ENCODE measurements at places on chromosomes 3 and 15. TPM values are rescaled to one million over a fixed set of nuclear protein-coding genes. Genes with fewer than 3 reads are reported as not detected.

- peak; percentile 75 for DNase-seq
These were observed 31.3 kb upstream of the RAB6B start for GRCh38 chr3:133926736-133927539.

Gene PLA2G4D
- total RNA-seq = not detected

Gene SETD2
- total RNA-seq = 45.2 TPM

DNA sequence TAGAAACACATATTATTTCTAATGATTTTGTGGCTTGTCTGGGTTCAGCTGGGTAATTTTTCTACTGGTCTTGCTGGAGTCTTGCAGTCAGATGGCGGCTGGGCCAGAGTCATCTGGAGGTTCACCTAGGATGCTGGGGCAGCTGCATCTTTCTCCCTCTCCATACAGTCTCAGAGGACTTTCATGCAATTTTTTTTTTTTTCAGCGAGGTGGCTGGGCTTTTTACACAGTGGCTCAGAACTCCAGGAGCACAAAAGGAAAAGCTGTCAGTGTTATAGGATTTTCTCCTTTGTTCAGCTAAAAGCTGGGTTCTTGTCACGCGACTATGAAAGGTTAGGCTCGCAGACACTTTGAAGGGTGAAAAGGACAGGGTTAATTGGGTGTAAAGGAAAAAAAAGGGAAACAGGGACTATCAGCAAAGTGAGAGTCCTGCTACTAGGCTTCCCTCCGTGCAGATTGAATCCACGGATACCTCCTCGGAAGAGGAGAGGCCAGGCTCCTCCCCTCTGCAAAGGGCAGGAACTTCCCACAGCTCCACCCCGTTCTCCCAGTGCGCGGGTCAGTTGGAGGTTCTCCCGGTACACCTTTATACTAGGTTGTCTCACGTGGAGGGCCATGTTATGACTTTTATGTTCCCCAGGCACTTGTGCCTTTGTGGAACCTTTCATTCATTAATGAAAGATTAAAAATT is 44.3 kb downstream of the ADGRG7 start:
- DNase-seq = peak; percentile 44

Gene NGLY1
- total RNA-seq = 34.0 TPM

Gene RSL24D1
- total RNA-seq = 125 TPM

Gene EFHB
- total RNA-seq = 1.0 TPM

DNA sequence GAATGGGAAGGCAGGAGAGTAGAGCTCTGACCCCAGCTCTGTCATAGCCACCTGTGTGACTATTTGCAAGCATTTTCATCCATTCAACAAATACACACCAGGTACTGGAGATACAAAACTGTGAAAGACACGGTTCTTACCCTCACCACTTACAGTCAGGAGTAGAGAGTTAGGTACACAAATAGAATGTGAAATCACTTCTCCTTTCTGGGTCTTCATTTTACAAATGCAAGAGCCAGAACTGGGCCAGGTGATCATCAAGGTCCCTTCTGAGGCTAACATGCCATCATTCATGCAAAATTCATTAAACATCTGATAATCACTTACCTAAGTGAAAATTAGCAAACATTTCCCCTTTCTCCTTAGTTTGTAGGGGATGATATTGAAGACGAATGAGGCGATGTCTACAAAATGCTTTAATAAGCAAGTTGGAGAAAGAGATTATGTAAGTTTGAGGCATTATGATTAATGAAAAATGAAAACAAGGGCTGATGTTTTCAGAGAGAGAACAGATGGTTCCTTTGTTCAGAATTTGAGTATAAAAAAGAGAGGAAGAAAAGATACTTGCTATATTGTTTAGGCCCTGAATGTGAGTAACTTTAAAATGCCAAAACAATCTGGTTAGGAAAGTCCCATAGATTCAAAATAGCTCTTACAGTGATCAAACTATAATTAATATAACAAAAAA is 88.6 kb downstream of the LPP start:
- DNase-seq = no peak

Gene SAXO2
- not detected for total RNA-seq

Gene WNT5A
- total RNA-seq = 4.0 TPM

DNA sequence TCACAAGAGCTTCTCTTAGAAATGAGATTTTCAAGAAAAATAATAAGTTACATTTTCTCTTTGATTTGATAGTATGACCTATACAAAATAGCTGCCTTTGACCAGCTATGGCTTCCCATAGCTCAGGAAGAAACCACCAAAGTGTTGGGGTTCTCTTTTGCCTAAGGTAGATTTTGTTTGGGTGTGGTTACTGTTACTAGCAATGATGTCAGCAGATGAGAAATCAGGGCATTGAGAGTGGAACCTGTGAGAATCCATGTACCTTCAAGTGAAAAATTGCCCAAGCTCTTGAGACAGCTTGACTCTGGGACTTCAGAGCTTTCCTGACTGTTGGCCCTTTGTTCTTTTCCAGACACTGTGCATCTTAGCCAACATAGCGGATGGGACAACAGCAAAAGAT is 45.6 kb downstream of the NME9 start:
- DNase-seq = no peak

Gene APOD
- not detected for total RNA-seq

GRCh38 chr3:187958432-187959003 is 195.4 kb upstream of the LPP start:
- no peak for DNase-seq

- no peak for DNase-seq
These were observed 348.8 kb upstream of the ZNF717 start for GRCh38 chr3:76134166-76134565.

Gene ADCY5
- 10.2 TPM for total RNA-seq

GRCh38 chr15:56369234-56369633 is 4.0 kb downstream of the TEX9 start:
- no peak for DNase-seq

DNA sequence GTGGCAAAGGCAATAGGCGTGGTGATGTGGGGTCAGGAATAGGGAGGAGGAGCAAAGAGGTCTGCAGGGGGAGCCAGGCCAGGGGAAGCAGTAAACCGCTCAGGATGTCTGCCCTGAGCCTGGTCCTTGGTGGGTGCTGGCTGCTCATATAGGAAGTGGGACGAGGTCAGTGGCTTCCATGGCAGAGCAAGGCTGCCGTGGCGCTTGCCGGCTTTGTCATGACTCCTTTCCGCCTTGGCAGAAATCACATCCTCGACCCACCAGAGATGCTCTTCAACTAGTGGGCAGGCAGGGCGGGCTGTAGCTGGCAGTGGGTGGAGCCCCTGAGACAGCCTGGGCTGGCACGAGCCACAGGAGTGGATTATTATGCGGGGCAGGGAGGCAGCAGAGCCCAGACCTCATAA is 13.1 kb upstream of the SKOR1 start:
- DNase-seq = peak; percentile 32

DNA sequence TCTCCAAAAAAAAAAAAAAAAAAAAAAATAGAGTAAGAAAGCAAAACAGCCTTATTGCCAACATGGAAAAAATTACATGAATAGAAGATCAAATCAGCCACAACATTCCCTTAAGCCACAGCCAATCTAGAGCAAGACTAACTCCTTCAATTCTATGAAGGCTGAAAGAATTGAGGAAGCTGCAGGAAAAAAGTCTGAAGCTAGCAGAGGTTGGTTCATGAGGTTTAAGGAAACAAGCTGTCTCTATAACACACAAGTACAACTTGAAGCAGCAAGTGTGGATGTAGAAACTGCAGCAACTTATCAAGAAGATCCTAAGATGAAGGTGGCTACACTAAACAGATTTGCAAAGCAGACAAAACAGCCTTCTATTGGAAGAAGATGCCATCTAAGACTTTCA is 9.3 kb downstream of the PARL start:
- DNase-seq = no peak

- no peak for DNase-seq
These were observed 151.4 kb downstream of the NFKBIZ start for GRCh38 chr3:102000620-102001209.

- DNase-seq = no peak
These were observed 91.4 kb upstream of the MYZAP start for GRCh38 chr15:57500256-57500655.

Gene CLRN1
- total RNA-seq = 0.93 TPM

DNA sequence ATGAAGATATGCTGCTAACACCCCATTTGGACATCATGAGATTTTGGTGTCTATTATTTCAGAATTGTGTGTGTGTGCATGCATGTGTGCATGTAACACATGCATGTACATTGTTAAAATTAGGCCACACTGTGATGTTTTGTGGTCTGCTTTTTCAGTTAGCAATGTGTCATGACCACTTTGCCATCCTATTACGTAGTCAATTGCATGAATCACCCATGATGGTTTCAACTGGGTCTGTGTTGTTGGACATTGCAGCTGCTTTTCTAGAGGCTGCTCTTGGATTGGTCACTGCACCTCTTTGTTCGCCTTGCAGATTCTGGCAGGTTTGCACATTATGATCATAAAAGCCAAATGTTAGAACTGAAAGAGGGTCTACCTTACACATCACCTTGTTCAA is 101.0 kb upstream of the THBS1 start:
- no peak for DNase-seq

DNA sequence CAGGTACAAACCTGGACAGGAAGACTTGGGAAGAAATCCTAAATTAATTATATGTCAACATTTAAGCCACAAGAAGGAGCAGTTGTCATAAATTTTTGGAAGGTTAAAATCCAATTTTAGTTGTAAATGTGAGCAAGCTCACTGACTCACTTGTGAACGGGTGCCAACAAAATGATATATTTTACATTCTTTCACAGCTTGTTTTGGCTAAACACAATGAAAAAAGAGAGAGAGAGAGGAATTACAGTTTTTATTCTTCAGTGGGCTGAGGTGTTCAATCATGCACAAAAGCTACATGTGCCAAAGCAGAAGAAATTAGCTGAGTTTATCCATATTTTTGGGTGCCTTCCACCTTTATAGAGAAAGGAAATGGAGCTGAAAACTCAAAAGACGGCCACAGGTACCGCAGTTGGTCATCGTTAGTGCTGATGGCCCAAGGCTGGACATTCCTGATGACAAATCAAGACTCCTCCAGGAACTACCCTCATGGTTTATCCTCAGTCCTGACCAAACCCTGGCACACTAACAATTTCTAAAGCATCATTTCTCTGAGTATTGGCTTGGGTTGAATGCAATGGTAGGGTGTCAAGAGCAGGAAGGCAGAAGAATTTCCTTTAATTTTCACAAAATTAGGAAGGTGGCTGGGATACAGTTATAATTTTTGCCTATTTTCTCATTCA is 37.6 kb upstream of the WNT5A start:
- DNase-seq = no peak

Gene KIF15
- 26.2 TPM for total RNA-seq

Gene SLC12A1
- 0.19 TPM for total RNA-seq

Gene TM4SF18
- total RNA-seq = 1.0 TPM

Gene DOCK3
- total RNA-seq = 6.1 TPM

Gene UACA
- 16.9 TPM for total RNA-seq

- no peak for DNase-seq
These were observed 373.4 kb downstream of the OCA2 start for GRCh38 chr15:27725731-27726130.

DNA sequence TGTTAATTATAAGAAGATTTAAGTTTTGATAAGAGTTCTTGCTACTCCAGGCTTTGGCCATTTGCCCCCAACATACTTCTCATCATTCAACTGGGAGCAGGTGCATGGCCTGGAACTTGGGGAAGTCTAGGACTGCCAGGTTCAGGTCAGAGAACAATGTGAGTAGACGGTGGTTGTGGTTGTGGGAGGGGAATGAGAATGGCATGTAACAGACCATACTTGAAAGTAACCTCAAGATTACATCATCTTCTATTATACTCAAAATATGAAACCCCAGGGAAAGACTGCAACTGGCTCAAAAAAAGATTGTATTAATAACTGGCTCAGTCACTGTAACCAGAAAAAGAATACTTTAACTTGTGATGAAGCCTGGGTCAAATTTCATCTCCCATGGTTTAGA is 364.9 kb upstream of the DPPA4 start:
- no peak for DNase-seq

DNA sequence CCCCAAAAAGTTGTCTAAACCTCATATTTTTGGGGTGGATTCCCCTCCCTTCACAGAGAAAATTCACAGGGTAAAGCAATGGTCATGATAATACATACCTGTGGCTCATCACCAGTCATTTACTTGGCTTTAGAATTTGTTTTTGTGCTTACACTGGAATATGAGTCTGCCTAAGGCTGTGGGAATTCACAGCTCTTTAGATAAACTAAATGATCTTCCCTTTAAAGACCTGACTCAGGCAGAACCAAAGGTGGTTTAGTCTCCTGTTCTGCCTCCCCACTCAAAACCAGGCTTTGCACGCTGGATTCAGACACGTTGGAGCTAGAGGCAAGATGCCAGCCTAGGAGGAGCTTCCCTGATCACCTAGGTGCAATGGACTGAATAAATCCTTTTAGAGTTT is 40.3 kb upstream of the BNC1 start:
- no peak for DNase-seq

- no peak for DNase-seq
These were observed 37.7 kb downstream of the PDIA5 start for GRCh38 chr3:123104550-123104949.

DNA sequence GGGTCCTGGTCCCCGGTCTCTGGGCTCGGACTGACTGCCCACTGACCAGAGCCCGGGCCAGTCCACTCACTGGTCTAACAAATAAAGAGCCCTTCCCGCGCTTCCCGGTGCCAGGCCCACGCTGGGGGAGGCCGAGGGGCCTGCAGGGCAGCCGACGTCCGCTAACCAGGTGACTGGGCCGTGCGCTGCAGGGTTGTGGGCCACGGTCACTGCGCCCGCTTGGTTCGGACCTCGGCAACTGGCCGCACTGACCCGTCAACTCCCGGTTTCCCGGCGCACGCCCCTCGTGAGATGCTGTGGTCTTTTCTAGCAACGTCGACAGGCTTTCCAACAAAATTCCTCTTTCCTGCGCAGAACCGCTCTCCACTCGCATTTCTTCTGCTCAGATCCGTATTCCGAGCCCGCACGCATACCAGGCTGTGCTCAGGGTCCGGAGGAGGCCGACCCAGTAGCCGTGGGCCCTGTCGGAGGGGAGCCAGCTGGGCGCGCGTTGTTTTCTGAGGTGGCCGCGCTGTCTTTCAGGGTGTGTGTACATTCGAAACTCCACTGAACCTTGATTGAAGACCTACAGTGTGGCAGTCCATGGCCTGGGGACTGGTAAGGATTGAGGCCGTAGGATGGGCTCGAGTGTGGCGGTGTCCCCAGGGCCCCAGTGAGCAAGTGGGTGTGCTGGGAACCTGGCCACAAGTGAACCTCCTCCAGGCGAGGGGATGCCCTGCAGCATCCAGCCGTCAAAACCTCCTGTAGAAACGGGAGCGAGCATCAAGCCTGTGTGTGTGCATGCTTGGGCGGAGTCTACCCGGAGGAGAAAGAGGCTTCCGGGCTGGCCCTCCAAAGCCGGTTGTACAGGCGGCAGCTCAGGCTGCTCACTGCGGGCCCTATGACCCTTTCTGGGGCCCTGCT is 875 bp upstream of the NT5DC2 start:
- DNase-seq = peak; percentile 64

GRCh38 chr3:17133632-17134545 is 249.1 kb downstream of the PLCL2 start:
- no peak for DNase-seq

GRCh38 chr3:139020868-139021234 is at the start of gene PRR23B:
Gene PRR23B, minus strand, starts transcription at chr3:139020926. Its CDS starts 265 bp downstream, at chr3:139020661.
- DNase-seq = peak; percentile 59

Gene KBTBD13
- total RNA-seq = not detected

Gene CAMKV
- 80.1 TPM for total RNA-seq

All from GM23338 (cell line).